Stimulated activated CD8-positive, alpha-beta memory T cell treated with anti-CD3 and anti-CD28 coated beads, Interleukin-2, amount 100 ng/mL, for 1 hour (primary cell): ENCODE measurements at places on chromosomes 12 and 14.
A peak's percentile ranks its signal among the peaks of the same experiment; 100 is the strongest.

- no peak for DNase-seq
Measured at GRCh38 chr12:41250748-41251147, 62.6 kb downstream of the PDZRN4 start.

GRCh38 chr12:75452675-75453330 lies 27.8 kb upstream of the GLIPR1 start:
- no peak for DNase-seq

- DNase-seq = no peak
Measured at GRCh38 chr12:1880876-1881275, 37.6 kb downstream of the CACNA2D4 start.

DNA sequence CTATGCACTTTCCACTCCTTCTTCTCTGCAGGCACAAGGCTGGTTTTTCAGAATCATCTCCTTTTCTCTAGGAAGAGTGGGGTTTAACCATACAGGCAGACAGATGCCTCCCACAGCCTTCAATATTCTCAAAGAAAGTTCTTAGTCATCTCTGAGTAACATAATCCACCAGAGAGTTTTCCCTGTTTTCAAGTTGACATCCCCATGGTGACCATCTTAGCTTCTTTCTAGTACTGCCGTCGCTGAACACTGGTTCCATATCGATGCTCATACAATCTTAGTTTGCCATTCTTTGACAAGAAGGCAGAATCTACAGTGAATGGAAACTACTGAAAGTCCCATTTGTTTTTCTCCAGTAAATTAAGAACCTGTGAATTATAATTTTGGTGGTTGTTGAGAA lies 28.6 kb downstream of the TPH2 start:
- DNase-seq = no peak

GRCh38 chr14:68683326-68683725 lies 109.5 kb downstream of the ZFP36L1 start:
- DNase-seq = no peak

DNA sequence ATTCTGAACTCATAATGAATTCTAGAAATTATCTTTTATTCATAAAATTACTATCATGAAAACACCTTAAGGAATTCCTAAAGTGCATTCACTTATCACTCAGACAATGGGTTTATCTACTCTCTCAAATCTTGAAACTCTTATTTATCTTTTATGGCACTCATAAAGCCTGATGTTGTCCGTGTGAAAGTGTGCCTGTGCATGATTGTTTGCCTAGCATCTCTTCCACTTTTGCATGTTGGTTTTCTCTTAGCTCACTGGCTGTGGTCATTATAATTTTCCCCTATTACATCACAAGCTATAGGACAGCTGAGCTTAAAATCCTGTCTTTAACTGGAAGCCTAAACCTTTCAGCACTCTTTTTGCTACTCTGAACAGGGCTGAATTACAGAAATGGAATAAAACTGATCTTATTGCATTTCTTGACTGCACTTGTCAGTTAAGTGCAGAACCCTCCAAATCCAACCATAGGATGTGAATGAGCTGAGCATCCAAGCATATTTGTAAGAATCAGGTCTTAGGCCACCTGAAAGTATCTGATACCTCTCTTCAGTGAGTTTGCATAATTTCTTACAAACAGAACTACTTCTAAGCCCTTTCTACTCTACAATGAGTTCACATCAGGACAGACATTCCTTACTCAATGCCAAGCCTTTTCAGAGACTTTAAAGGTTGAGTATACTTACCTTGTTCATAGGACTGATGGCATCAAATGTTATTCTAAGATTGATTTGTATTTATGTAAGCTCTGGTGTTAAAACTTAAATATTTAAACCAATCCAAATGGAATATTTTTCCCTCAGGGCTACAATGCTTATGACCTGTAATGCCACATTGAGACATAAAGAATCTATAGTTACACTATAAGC lies 221.2 kb upstream of the KITLG start:
- no peak for DNase-seq

DNA sequence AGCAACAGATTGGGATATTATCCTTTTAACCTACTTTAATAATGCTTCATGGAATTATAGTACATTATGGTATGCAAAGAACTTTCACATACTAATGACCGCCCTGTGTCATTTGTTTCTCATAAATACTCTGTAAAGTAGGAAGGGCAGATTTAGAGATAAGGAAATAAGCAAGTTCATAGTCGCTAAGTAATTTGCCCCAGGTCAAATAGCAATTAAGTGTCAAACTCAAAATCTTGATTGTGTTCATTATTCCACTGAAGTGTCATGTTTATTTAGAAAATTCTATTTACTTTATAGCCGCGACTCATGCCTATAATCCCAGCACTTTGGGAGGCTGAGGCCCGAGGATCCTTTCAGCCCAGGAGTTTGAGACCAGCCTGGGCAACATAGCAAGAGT lies 98.7 kb upstream of the ATF1 start:
- no peak for DNase-seq

DNA sequence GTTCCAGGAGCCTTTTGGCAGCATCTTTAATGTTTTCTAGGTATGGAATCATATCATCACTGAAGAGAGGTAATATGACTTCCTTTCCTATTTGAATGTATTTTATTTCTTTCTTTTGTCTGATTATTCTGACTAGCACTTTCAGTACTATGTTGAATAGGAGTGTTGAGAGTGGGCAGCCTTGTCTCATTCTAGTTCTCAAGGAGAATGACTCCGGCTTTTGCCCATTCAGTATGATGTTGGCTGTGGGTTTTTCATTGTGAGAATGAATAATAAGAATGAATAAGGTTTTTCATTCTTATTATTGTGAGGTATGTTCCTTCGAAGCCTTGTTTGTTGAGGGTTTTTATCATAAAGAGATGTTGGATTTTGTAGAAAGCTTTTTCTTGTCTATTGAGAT lies 98.9 kb downstream of the GPHN start:
- DNase-seq = no peak

DNA sequence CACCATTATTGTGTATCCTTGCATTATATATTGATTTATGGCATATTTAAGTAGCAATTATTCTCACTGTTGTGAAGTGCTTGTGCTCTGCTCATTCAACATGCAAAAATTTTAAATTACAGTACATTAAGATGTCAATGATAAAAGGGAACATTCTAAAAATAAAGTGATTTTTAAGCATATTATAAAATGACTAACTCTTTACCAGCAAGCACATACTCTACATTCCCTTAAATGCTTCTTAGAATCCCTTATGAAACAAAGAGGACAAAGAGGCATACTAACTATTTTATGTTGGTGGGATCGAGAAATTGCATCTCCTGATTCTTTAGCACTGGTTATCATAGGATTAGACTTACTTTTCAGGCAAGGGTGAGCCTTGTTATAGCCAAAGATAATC lies 46.6 kb upstream of the ZDHHC17 start:
- no peak for DNase-seq

DNA sequence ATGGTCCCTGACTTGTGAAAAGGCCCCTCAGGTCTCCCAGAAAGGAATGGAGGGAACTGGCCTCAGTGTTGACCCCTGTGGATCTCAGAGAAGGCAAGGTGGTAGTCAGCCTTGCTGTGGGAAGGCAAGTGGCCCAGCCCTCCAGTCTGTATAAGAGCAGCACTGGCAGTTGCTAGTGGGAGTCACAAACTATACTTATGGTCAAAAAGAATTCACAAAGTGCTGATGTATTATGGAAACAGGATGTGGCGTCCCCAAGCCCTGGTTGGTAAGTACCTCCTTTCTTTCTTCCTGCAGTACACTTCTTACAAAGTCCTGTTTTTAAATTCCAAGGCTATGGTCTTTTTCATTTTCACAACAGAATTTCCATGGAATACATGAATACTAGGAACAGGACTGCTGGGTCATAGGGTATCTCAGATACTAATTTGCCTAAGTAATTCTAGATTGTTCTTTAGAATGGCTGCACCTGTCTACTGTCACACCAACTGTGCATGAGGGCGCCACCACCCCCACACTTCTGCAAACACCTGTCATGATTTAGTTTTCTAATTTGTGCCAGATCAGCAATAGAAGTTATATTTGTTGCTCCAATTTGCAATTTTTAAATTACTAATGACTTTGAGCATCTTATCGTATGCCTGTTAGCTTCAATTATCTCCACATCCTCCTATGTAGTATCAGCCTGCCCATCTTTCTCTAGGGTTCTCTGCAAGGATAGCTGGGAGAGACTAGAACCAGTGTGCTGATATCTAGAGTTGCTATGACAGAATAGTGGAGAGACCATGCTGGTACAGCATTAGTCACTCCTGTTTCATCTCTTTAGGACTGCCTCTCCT lies 40.7 kb upstream of the TMEM263 start:
- DNase-seq = no peak

DNA sequence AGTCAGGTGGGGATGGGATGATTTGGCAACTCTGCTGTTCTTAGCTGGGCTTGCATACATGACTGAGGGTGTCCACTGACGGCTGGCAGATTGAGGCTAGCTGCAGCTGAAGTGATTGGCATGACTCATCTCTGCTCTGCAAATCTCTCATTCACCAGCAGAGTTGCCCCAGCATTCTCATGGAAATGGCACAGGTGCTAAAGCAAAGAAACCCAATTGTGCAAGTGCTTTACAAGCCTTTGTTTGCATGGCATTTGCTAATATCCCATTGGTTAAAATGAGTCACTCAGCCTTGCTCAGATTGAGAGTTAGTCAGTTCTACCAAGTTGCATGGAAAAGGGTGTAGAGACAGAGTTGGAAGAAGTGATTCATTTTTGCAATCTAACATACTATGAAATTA lies 389.7 kb upstream of the FAR2 start:
- no peak for DNase-seq

GRCh38 chr14:23056145-23056955 lies 970 bp downstream of the CDH24 start:
- no peak for DNase-seq

DNA sequence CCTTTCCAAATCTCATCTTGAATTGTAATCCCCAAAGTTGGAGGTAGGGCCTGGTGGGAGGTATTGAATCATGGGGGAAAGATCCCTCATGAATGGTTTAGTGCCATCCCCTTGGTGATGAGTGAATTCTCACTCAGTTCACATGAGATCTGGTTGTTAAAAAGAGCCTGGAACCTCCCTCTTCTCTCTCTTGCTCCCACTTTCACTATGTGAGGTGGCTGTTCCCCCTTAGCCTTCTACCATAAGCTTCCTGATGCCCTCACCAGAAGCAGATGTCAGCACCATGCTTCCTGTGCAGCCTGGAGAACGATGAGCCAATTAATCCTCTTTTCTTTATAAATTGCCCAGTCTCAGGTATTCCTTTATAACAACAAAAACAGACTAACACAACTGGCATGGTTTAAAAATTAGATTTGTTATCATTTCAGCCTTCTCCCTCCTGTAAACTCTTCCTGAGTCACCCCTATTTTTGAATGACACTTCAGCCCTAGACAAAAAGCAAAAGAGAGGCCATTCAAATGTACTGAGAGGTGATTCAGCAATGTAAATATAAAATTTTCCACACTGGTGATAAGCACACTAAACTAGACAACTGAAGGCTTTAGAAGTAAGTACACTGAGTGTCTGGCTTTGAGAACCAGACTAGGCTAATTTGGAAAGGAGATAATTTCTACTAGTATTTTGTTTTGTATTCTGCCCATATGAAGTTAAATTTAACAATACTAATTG lies 212.1 kb upstream of the ABCD2 start:
- no peak for DNase-seq

- no peak for DNase-seq
Measured at GRCh38 chr12:110073049-110073831, 24.9 kb upstream of the C12orf76 start.

DNA sequence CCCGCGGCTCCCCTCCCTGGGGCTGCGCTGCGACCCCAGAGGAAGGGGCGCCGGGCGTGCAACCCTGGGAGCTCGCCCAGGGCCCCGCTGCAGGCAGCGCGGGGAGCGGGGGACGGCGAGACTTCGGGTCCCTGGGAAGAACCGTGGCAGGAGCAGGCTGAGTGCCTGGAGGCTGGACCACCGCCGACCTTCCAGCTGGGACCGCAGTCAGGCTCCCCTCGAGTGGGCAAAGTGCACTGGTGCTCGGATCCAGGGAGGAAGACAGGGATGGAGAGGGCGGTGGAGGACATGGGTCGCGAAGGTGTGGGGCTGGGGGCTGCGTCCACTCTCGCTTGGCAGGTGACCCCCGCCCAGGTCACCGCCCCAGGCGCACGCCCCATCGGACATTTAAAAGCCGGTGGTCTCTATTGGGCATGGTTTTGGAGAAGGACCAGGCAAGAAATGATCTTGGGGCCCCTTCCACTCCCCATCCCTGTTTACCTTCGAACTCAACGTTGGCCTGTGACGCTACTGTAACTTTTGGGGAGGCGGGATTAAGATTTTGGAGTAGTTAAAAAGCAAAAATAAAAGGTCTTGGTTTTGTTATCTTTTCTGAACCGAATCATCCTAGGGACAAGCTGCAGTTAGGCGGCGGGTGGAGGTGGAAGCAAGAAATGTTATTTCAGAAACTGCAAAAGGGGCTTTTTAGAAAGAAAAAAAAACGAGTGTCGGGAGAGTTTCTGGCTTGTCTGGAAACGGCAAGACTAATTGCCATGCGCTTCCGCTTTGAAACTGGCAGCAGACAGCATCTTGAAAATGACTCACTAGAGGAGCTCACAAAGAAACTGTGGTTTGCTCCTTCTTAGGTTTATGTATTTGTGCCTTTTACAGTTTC lies 1.0 kb downstream of the ELK3 start:
- peak; percentile 35 for DNase-seq

DNA sequence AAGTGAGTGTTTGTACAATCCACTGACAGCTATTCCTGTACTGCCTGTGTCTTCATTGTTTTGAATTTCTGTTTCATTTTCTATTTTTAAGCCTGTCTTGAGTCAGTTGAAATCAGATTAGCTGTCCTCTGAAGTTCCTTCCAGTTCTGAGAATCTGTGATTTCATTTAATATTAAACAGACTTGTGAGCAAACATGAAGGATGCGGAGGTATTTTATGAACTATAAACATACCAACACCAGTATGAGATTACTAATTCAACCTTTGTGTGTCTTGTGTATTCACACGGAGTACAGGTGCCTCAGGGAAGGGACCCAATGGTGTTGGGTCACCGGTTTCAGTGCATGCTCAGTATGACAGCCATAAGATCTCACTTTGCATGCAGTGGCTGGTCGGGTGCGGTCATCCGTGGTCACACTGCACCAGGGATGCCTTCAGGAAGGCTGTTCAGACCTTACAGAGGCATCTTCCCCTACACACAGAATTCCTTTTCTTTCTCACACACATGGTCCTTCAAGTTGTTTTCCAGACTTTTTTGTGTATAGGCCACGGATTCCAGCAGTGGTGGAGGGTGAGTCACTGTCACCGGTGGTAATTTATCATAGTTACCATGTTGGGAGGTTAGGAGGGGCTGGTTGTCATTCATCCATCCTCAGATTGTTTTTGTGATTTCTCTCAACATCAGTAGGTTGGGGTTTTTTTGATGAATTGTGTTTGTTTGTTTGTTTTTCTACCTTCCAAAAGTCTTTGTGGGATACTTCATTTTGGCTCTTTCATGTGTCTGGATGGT lies 103.0 kb upstream of the SFSWAP start:
- no peak for DNase-seq

GRCh38 chr12:12482959-12483358 lies 79.7 kb downstream of the DUSP16 start:
- DNase-seq = no peak

DNA sequence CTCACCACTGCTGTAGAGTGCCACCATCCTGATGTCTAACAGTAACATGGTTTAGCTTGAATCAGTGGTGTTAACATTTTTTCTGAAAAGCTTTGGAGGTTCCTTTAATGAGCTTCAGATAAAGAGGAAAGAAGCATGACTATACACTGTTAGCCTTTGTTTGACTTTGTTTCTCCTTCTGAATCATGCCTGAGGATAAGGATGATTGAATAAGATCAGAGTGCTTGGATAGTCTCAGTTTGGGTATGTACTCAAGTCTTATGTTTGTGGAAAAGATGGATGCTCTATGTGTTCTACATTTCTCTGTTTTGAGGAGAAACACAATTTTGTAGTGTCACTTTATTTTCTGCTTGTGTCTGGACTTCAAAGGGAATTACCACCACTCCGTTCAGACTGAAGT lies 42.0 kb downstream of the GPATCH2L start:
- DNase-seq = no peak
